Neural progenitor cell (in vitro differentiated cells): ENCODE measurements at places on chromosomes 3 and 15.

DNA sequence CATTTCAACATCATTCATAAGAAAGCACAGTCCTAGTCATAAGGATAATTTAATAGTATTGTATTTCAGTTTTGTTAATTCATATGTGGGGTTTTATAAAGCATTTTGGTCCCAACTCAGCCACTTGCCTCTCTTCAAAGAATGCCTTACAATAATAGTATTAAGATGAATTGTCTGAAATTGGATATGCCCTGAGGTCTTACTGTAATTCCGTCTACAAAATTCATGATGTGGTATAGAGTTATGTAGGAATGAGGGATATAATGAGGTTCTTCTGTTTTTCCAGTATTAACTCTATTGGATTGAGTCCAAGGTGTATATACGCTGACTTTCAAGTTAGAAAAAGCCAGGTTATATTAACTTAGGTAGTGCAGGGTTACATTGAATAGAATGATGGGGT, 177.0 kb downstream of the GOLIM4 start:
- no peak for DNase-seq

DNA sequence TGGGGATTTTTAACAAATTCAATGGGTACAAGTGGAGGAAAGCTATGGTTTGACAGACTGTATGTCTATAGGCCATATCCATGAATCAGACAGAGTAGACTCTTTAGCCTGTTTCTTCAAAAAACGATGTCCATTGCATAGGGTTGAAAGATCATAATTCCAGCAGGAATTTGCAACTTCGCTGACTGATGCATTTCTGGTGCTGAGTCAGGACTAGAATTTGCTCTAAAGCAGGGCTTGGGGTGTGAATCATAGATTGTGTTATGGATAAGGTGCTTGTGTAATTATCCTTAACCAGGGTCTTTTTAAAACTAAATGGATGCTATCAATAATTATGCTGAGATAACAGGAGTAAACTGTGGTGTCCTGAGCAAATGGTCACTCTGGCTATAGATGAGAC, 200.4 kb upstream of the TBC1D5 start:
- no peak for DNase-seq

GRCh38 chr15:77459031-77459430, 38.3 kb downstream of the HMG20A start:
- DNase-seq, result no peak

- DNase-seq, result no peak
Measured at GRCh38 chr15:92006186-92007028, 152.9 kb downstream of the SLCO3A1 start.

DNA sequence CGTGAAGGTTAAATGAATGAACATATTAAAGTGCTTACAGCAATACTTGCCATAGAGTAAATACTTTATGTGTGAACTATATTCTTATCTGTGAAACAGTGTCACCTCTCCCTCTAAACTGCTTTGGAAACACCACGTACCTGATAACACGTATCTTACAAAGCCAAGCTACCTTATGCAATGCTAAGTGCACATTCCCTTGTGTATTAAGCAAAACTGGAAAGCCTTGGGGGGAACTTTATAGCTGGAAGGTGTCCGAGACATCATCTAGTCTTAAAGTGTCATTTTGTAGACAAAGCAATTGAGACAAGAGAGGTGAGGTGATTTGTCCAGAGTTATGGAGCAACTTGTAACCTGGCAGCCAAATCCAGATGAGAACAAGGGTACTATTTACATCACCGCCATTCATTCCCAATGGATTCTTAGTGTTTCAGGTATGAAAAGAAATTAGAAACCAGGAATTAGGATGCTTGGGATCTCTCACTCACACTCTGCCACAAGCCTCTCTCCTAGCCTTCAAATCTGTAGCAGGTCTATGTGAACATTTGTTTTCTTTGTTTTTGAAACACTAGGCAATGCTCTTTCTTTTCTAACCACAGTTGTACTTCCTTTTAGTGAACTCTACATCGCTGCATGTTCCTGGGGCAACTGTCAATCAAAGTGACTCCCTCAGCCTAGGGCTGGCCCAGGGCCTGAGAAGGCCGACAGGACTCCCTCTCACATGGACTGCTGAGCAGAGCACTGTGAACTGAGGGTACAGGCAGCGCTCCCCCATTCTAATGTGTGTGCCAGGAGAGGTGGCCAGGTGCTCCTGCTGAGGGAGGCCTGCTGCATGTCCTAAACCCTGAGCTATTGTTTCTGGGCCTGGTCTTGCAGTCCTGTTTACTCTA, 13.9 kb upstream of the MGLL start:
- DNase-seq, result no peak

GRCh38 chr3:188446766-188447165, 292.8 kb downstream of the LPP start:
- DNase-seq, result no peak

DNA sequence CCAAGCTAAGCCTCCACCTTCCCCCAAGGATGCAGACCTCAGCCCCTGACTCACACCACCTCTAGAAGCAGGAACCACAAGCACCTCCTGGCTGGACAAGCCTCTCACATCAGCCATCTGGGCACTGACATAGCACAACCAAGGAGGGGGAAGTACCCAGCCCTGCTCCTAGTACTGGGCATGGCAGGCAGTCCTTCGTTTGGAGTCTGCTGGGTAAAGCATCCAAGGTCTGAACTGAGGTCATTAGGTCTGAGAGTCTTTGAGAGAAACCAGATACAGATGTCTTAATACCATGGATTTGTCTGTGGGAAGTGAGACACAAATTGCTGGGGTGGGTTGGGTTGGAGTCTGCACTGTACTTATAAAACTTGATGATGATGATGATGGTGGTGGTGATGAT, 61.8 kb downstream of the CCDC33 start:
- DNase-seq, result no peak

- no peak for DNase-seq
Measured at GRCh38 chr3:194548346-194549321, 61.8 kb upstream of the ATP13A3 start.

- DNase-seq, result no peak
Measured at GRCh38 chr3:48356419-48356818, 15.6 kb upstream of the FBXW12 start.

GRCh38 chr3:31129241-31129640, 234.8 kb upstream of the GADL1 start:
- no peak for DNase-seq
